WTC11 (cell line): ENCODE measurements at places on chromosomes 1 and 21. TPM values are rescaled to one million over a fixed set of nuclear protein-coding genes. Genes with fewer than 3 reads are reported as not detected.

APCS gene
- 0.44 to 0.66 TPM (median 0.64 TPM) in 3 replicates for total RNA-seq

SFPQ gene
- total RNA-seq: 354 to 487 TPM (median 486 TPM) in 3 replicates

GRCh38 chr21:37088186-37088735 is 15.2 kb downstream of the TTC3 start:
- no peak for DNase-seq

- DNase-seq: no peak
Observed at GRCh38 chr1:5647234-5647633, 345.0 kb downstream of the NPHP4 start.

DNA sequence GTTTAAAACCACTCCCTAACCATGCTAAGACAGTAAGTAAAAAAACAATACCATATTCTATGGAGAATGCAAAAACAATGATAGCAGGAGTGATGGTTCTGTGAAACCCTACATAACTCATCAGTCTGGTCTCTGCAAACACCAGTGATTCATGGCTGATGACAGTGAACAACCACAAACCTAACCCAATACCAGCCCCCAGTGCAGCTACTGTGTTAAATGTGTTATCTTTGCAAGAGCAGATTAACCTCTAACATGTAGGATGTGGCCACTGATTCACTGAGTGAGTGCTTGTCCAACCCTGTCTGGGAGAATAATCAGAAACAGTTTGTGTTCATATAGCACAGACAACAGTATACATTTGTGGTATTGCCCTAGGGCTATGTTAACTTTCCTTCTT is 100.2 kb upstream of the COG2 start:
- no peak for DNase-seq

DNA sequence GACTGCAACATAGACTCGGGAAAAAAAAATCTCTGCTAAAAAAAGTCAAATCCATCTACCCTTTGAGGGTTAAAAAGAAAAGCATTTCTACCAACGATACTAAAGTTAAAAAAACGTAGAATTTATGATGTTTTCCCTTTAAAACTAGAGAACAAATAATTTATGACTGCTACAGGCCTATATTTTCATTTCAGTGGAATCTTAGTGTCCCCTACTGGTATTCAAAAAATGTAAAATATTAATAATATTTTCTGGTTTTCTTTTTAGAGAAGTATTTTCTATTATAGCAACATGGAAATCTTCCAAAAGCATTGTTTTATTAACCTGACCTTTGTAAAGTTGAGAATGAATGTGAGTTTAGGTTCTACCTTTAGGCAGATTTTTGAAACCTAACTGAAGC is 1582.2 kb downstream of the MRPL39 start:
- DNase-seq: no peak
